ENCODE measurements at places on chromosomes 3 and 15.

- DNase-seq = no peak
These were observed 52.4 kb downstream of the EIF4E3 start for GRCh38 chr3:71672807-71673206.

DNA sequence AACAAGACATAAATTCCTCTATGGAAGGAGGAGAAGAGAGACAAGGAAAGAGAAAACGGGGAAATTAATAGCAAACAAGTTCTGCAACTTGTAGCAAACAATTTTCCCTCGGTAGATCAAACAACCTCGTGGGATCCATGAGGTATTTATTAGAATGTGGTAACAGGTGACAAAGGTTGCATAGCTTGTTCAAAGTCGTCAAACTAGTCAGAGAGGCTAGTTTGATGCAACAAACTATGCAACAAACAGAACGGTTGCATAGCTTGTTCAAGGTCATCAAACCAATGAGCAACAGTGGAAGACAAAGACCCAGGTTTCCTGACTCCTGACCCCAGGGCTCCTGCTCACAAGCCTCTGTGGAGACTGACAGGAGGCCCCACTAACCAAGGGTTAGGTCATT is 20.7 kb downstream of the MB21D2 start:
- no peak for DNase-seq

DNA sequence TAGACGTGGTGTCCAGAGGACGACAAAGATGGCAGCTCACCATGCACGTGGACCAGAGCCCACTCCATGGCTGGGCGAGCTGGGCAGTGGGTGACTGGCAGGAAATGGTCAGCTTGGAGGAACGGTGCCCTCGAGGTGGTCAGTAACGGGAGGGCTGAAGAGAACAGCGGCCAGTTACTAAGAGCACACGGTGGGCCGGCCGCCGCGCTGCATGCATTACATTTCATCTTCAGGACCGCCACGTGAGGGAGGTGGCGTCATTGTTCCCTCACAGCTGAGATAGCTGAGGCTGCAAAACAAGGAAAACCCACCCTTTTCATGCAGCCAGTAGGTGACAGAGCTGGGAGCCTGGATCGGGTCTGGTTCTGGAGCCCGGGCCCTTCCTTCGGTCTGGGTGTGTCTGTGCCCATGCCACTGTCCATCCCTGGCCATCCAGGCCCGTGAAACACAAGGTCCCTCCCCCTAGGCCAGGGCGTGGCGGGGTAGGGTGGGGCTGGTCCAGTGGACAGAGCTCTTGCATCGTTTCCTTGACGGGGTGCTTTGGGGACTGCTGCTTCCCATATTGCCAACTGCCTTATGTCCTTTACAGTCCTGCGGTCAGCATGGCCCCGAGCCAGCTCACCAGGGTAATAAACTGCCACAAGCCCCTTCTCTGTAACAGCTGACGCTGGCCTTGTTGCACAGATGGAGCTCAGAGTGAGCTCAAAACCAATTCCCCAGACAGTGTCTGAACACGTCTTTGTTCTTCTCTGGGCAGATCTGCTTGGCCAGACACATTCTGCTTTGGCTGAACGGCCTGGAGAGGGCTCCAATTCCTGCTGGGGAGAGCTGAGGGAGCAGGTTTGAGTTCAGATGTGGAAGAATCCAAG is 51.8 kb downstream of the RGMA start:
- DNase-seq = no peak

DNA sequence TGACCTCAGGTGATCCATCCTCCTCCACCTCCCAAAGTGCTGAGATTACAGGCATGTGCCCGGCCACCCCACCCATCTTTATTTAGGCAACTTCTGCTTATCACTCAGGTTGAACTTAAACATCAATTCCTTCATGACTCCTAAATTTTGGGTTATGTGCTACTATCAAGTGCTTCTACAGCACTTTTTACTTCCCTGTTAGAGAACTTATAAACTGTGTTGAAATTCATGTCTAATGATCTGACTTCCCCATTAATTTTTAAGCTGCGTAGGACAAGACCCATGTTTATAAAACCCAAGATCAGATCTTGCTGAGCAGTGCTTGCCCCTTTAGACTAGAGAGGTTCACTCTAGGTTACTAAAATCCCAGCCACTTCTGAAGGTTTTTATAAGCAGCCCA is 266.2 kb upstream of the TPRG1 start:
- no peak for DNase-seq

GRCh38 chr3:145971186-145971585 is 189.8 kb downstream of the PLOD2 start:
- DNase-seq = no peak

Data from stimulated activated CD4-positive, alpha-beta T cell treated with anti-CD3 and anti-CD28 coated beads, Interleukin-1b, Interleukin-23, amount 100 ng/mL, for 1 hour (primary cell).